ENCODE measurements at places on chromosomes 2 and 18.
A peak's percentile ranks its signal among the peaks of the same experiment; 100 is the strongest.

GRCh38 chr2:201171259-201171814 lies 11.6 kb upstream of the CASP10 start:
- DNase-seq, result no peak

- no peak for DNase-seq
These were observed 66.9 kb downstream of the EMX1 start for GRCh38 chr2:72984172-72984671.

DNA sequence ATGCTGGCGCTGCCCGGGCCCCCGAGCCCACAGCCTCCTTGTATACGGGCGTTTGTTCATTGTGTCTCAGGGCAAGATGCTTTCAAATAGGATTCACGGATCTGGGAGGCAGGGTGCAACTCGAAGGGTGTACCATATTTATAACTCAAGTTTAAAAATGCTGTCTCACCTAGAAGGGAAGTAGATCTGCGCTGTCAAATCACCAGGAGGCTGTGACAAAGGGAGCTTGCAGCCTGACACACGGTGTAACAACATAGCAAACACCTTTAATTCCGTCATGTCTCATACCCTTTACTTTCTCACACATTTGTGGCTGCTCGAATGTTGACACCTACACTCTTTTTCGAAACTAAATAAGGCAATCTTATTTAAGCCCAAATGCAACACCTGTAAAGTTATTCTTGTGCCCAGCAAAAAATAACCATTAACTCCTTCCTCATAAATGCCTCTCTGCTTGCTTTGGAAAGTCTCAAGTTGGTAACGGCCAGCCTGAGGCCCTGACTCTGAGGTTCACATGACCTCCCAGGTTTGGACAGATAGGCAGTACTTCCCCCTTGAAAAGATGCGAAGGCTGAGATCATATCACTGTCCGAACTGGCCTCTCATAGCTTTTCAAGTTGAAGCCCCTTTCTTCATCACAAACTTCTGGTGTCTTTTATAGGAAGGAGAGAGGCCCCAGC lies 11.6 kb downstream of the ZEB2 start:
- no peak for DNase-seq

- DNase-seq, result no peak
These were observed 104.8 kb upstream of the TGFA start for GRCh38 chr2:70658476-70658875.

DNA sequence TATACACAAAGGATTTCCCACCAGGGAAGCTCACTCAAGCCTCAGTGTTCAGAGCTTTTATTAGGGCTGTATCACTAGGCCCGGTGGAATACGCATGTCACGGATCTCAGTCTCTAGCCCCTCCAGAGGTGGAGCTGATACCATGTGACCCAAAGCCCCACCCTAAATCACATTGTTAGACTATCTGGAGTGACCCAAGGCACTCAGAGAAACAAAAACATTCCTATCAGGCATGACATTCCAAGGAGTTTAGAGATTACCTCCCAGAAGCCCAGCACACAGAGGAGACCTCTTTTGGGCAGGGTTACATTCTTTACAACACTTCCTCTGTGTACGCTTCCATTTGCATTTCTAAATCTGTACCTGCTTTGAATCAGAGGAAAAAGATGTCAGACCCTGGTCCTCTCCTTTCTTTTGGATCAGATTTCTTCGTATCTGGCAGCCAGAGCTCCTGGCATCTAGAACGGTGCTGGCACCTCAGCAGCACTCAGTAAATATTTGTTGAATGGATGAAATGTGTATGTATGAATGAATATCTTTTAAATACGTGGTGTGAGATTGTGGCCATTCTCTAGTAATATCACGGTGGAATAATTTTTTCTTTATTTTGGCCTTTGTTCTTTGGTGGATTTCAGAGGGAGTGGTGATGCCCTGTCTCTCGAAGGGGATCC lies 37.7 kb upstream of the SMAD2 start:
- DNase-seq, result no peak

DNA sequence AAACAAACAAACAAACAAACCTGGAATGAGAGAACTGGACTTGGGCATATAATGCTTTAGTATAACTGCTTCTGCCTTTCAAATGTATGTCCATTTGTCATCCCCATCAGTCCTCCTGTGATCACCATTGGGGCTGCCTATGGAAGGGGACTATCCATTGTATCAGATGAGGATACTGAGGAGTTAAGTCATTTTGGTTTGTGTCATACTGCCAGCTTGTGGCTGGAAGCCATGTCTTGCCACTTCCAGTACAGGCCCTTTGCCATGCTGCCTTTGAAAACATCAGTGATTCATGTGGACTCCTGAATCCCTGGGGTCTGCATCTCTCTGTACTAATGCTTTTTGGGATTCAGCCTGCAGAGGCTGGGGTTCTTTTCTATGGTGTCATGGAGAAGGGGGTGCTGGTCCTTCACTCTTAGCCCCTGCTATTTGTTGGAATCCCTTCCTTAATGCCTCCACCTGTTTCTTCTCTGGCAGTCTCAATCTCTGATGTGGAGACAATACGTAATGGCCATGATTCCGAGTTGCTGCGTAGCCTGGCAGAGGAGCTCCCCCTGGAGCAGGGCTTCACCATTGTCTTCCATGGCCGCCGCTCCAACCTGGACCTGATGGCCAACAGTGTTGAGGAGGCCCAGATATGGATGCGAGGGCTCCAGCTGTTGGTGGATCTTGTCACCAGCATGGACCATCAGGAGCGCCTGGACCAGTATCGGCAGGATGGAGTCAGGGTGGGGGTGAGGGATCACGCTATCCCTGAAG lies 10.6 kb downstream of the PLCD4 start:
- DNase-seq, result no peak

DNA sequence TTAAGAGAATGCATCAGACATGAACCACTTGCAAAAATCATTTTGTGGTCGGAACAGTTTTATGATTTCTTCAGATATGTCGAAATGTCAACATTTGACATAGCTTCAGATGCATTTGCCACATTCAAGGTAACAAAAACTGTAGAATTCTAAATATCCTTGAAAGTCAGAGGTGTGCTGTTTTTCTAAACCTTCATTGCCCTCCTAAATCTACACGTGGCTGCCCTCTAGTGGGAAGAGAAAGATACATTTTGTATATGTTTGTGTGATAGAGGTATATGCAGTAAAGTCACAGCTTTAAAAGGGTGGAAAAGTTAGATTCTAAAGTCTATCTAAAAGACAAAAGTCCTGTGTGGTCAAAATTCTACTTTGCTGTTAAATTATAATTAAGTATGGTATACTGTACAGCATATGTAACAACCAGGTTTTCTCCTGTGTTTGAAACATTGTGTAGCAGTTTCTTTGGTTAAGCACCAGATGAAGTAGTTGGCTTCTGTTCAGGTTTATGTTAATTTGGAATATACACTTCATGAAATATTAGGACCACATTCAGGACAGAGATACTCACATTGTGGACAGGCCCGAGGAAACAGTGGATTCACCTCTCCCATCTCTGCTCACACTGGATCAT lies 65.9 kb upstream of the ITM2C start:
- DNase-seq, result no peak

GRCh38 chr18:38611036-38611964 lies 1045.7 kb upstream of the CELF4 start:
- no peak for DNase-seq

GRCh38 chr2:181149056-181149455 lies 168.7 kb downstream of the UBE2E3 start:
- DNase-seq, result no peak

DNA sequence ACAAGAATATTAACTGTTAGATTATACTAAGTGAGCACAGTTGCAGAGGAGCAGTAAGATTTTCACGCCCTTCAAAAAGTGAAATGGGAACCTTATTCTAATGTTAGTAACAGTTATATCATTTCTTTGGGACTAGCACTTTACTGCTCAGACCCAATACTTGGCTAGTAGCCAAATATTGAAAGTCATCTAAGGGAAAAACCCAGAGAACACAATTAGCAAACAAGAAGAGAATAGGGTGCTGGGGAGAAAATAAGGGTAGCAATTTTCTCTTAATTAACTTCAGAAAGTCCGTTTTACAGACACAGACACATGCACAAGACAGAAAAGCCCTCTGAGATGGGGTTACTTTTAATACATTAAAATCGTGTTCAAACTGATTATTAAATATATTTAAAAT lies 71.8 kb downstream of the ID2 start:
- no peak for DNase-seq

GRCh38 chr18:69358212-69358895 lies 42.3 kb upstream of the DOK6 start:
- no peak for DNase-seq

DNA sequence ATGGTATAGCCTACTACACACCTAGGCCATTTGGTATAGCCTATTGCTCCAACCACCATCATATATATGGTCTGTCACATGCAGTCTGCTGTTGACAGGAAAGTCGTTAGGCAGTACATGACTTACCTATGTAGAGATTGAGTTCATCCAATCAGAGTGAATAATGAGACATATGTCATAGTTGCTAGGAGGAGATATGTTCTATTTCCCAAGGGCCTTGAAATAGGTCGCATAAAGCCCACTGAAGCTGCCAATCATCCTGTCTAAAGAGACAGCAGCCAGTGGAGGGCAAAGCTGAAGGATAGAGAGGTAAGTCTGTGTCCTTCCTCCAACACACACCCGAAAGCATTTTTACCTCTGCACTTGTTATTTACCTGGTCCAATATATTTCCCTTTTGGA lies 263.4 kb downstream of the PTPRM start:
- no peak for DNase-seq

- DNase-seq, result peak; percentile 22
These were observed 23.9 kb downstream of the PECR start for GRCh38 chr2:216057688-216058193.

- DNase-seq, result no peak
These were observed 8.0 kb upstream of the CYP27C1 start for GRCh38 chr2:127228102-127228501.

DNA sequence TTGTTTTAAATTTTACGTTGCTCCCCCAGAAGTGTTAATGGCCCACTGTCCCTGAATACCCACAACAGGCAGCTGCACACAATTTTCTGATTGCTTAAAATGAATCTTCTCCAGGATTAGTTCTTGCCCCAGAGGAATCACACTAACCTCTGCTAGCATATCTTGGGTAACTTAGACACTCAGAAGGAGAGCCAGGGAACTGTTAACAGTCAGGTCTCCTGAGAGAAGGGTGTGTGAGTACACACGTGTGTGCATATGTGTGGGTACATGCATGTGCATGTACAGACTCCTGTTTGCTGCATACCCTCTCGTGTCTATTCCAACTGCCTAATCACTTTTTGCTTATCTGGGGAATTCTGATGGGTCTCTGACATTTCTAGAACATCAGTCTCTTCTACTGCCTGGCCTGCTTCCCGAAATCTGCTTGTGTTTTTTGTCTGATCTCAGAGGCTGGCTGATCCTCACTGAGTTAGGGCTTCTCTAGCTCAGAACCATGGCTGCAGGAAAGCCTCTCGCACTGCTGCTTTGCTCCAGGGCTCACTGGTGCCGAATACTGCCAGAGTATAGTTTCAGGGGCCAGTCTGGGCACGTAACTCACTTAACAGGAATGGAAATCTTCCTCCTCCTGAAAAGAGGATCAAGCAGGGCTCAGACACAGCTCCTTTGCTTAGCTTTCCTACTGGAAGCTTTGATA lies 62.8 kb downstream of the PRELID3A start:
- DNase-seq, result no peak

GRCh38 chr2:26292646-26293045 lies 47.9 kb downstream of the HADHB start:
- DNase-seq, result no peak

GRCh38 chr18:62329691-62330454 lies 4.8 kb downstream of the TNFRSF11A start:
- DNase-seq, result peak; percentile 15

DNA sequence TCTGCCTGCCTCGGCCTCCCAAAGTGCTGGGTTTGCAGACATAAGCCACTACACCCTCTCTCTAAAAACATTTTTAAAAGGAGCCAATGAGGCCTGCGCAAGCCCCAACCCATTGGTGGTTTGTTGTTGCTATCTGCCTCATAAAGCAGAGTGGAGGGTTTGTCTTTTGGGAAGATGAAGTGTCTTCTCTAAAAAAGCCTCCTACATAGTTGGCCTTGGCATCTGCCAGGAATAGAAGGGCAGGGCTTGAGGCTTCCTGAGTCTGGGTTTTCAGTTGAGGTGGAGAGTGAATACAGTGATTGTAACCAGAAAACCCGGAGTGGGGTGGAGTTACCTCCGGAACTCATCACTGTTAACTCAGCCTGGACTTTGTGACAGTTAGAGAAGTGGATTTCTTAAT lies 5.9 kb upstream of the STARD7 start:
- no peak for DNase-seq

DNA sequence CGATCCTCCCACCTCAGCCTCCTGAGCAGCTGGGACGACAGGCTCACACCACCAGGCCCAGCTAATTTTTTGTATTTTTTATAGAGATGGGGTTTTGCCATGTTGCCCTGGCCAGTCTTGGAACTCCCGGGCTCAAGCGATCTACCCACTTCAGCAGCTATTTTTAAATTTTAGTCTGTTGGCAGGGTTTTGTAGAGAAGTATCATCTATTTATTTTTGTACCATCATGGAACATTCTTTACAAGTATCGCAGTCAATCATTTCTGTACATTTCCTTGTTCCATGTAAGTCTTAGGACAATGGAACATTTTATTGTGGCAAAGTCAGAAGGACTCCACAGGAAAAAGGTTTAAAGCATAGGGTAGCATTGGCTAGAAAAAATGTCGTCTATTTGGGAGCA lies 94.6 kb downstream of the UGGT1 start:
- no peak for DNase-seq

DNA sequence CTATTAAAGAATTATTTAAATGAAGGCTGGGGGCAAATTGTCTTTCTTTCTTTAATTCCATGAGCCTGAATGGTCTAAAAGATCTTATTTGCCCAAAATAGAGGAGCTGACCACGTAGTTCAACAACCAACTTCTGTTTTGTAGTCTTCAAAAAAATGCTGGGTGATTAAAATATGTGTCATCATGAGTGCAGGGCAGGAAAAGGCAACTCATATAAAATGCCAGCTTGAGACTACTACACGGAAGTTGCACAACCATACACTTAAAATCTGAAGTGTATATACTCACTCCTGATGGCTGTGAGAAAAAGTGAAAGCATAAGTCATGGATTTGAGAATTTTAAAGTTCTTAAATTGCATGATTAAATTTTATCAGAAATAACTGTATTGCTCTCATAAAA lies 210.9 kb downstream of the DYM start:
- DNase-seq, result no peak

Measured in activated CD4-positive, alpha-beta T cell treated with anti-CD3 and anti-CD28 coated beads for 24 hours (primary cell).